ENCODE measurements at places on chromosomes 7 and 10.

- peak; percentile 42 for DNase-seq
Observed at GRCh38 chr7:100803398-100804161, 23.7 kb downstream of the EPHB4 start.

DNA sequence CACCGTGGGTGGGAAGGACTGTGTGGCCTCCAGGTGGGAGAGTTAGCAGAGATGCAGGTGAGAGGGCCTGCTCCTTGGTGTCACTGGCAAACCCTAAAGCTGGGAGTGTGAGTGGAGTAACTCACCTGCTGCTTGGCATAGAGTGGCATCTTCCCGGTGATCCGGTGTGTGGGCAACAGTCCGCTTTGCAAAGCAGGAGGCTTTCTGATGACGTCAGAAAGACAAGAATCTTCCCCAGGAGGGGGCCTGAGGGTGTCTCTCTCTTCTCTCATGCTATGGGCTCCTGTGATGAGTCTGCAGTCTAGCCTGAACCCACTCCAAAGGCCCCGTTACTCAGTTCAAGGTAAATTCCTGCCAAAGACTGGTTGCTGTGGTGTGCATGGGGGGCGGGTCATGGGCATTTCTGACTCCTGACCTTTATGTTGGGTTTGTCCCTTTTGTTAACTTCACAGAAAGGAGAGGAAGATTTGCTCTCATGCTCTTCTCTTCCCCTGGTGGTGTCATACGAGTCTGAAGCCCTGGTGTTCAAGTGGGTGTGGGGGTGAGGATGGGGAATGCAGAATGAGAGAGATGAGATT lies 187.9 kb downstream of the GATA3 start:
- no peak for DNase-seq

GRCh38 chr10:23171232-23171876 lies 20.8 kb upstream of the PTF1A start:
- no peak for DNase-seq

DNA sequence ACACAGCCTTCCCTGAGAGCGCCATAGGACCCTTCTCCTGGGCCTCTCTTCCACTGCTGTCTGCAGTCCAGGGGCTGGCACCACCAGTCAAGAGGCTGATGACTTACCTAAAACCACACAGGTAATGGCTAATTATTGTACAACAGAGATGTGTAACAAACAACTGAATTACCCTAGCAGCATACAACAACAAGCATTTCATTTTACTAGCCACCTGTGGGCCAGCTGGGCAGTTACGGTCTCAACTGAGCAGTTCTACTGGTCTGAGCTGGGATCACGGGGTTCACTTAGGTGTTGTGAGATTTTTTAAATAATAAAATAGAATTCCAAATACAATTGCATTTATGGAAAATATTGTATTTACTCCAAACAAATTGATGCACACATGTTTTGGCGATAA lies 431.9 kb downstream of the TNS3 start:
- DNase-seq: no peak

GRCh38 chr10:13472359-13472758 lies 56.5 kb downstream of the BEND7 start:
- no peak for DNase-seq
